ENCODE measurements at places on chromosomes 16 and 17.

GRCh38 chr17:66691644-66692420 lies 143.1 kb upstream of the CACNG5 start:
- DNase-seq: peak; percentile 87
- H3K4me3 ChIP-seq: no peak overlapping the region
- H3K27ac ChIP-seq: no peak overlapping the region
- H3K27me3 ChIP-seq: no peaks in the 10 kb centered on the region

DNA sequence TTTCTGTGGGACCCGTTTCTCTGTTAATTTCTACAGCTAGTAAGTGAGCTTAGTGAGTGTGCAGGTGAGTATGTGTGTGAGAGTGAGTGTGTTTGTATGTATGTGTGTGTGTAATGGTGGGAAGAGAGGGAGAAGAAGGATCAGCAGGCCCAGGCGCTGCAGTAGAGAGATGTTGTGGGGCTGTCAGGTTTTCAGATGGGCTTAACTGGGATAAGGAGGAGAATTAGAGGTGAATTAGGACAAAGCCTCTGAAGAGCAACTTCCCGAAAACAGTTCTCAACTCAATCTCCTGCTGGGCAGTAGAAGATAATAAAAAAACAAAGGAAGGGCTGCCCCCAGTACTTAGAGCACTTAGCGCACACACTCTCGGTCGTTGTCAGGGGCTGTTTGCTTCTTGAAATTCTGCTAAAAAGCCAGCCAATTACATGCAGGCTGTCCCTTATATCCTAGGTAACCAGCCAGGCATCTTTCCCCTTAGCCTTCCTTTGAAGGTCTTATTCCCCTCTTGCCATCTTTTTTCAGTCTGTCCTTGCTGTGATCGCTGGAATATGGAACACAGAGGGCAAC lies 63.4 kb downstream of the CLEC16A start:
- no peak overlapping the region for H3K27ac ChIP-seq
- peaks cover 3% of the 10 kb centered on the region for H3K36me3 ChIP-seq
- peaks cover 23% of the 10 kb centered on the region for H3K4me1 ChIP-seq
- no peak for DNase-seq
- no peaks in the 10 kb centered on the region for H3K27me3 ChIP-seq

DNA sequence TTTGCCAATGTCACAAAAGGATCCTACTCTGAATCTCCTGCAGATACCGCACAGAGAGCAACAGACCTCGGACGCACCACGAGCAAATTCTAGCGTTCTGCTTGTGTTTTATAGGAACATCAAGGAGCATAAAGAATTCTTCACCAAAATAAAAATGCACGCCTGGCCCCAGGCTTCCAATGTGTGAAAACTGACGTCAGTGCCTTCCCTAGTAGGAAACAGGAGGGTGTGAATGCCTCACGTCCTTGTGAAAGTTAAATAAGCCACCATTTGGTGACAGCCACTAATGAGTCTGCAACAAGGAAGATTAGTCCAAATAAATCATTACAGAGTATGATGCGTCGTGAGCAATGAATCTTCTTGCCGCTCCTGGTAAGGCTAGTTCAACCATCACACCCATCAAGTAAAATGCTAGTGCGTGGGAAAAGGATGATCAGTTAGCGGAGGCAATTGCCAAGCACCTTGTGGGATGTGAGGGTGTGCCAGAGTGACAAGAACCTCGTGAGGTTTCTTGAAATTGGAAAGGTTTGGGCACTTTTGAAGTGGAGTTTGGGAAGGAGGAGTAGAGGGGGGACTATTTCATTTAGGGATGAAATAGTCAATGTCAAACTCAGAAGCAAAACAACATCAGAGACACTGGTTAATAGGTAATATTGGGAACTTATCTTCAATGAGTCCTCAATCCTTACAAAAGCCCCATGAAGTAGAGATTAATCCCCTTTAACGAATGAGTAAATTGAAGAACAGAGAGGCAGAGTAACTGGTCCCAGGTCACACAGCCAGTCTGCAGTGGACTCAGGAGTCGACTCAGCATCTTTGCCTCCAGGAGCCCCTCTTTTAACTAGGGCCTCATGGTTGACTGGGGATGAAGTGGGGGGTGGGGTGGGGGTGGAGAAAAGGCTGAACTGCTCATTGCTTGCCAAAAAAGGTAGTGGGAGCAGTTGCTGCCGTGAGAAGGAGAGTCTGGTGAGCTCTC lies 238.8 kb downstream of the SLC39A11 start:
- DNase-seq: no peak
- H3K4me1 ChIP-seq: no peaks in the 10 kb centered on the region
- H3K4me3 ChIP-seq: no peak overlapping the region
- H3K36me3 ChIP-seq: no peaks in the 10 kb centered on the region
- H3K27ac ChIP-seq: no peak overlapping the region

DNA sequence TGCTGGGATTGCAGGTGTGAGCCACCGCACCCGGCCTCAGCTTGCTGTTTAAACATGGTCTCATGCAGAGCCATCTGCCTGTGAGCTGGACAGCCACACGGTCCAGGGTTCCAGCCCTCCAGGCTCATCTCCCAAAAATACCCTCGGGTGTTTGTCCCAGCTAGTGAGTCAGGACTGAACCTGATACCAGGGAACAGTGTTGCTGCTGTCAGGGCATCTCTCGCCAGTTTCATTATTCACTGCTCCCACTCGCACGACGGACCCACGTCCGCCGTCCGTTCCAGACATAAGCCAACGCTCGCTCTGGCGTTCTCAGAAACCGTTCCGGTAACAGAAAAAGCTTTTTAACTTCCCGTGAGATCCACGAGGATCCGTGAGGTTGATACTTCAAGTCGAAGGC lies 77.6 kb downstream of the NXN start:
- no peak overlapping the region for H3K4me3 ChIP-seq
- no peaks in the 10 kb centered on the region for H3K36me3 ChIP-seq
- H3K27ac ChIP-seq: peak overlapping the region; percentile 27
- H3K4me1 ChIP-seq: peaks cover 17% of the 10 kb centered on the region

DNA sequence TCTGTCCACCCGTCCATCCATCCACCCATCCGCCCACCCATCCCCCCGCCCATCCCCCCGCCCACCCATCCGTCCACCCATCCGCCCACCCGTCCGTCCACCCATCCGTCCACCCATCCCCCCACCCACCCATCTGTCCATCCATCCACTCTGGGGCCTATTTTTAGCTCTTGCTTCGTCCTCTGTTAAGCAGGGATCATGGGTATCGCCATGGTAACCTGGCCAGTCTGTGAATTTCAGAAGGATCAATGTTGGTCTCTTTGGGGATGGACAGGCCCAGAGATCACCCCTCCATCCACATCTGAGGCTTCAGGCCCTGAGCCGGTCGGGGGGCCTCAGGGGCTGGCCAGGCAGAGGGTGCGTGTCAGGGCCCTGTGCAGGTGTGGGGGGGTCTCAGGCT lies 15.2 kb upstream of the DPEP1 start:
- peaks cover 3% of the 10 kb centered on the region for H3K36me3 ChIP-seq
- peaks cover 12% of the 10 kb centered on the region for H3K4me1 ChIP-seq
- no peak overlapping the region for H3K4me3 ChIP-seq
- no peak overlapping the region for H3K27ac ChIP-seq
- peak; percentile 57 for DNase-seq
- no peaks in the 10 kb centered on the region for H3K27me3 ChIP-seq

- H3K27me3 ChIP-seq: peaks cover 8% of the 10 kb centered on the region
- no peaks in the 10 kb centered on the region for H3K36me3 ChIP-seq
- DNase-seq: peak; percentile 48
- no peak overlapping the region for H3K4me3 ChIP-seq
Measured at GRCh38 chr17:76816590-76817135, 51.5 kb upstream of the MGAT5B start.

- no peak for DNase-seq
- peaks cover 4% of the 10 kb centered on the region for H3K4me1 ChIP-seq
- no peak overlapping the region for H3K4me3 ChIP-seq
Measured at GRCh38 chr17:4898927-4899326, 409 bp upstream of the C17orf107 start.

DNA sequence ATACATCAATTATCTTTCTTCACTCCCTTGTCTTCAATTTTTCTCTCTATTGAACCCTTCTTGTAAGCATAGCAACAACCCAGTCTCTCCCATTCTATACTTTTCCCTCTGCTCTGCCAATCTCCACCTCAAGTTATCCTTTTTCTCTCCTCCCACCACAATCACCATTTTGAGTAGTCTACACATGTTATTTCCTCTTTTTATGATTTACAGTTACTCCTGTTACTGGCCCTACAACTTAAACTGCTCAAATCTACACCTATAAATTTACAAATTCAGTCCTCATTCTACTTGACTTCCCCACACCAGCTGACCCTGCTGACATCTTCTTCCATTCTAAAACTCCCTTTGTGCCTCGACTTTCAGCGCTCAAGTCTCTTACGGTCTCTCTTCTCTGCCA lies 84.6 kb downstream of the SPAG9 start:
- H3K27ac ChIP-seq: no peak overlapping the region
- no peaks in the 10 kb centered on the region for H3K36me3 ChIP-seq
- no peaks in the 10 kb centered on the region for H3K4me1 ChIP-seq
- H3K4me3 ChIP-seq: no peak overlapping the region
- H3K27me3 ChIP-seq: no peaks in the 10 kb centered on the region

GRCh38 chr17:55794725-55795482 lies 44.1 kb downstream of the PCTP start:
- H3K27me3 ChIP-seq: no peaks in the 10 kb centered on the region
- H3K4me1 ChIP-seq: no peaks in the 10 kb centered on the region
- H3K36me3 ChIP-seq: no peaks in the 10 kb centered on the region
- H3K27ac ChIP-seq: no peak overlapping the region

DNA sequence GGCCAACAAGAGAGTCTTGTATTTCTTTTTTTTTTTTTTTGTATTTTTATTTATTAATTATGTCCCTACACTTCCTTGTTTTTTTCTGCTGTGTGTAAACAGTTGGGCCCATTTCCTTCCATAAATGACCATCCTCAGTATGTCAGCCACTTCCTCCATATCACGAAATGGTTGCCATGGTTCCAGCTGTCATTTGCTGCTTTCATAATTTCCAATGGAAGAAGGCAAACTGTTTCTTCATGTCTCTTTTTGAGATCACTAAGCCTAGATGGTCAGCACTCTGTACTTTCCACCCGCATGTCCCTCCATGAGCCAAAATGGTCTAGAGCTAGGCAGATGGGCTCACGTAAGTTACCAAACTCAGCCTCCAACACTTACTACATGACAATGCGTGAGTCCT lies 133.5 kb upstream of the FOXF1 start:
- peaks cover 19% of the 10 kb centered on the region for H3K4me1 ChIP-seq
- H3K4me3 ChIP-seq: no peak overlapping the region
- H3K27ac ChIP-seq: no peak overlapping the region
- no peaks in the 10 kb centered on the region for H3K27me3 ChIP-seq

- no peak overlapping the region for H3K27ac ChIP-seq
- H3K4me1 ChIP-seq: no peaks in the 10 kb centered on the region
- H3K36me3 ChIP-seq: no peaks in the 10 kb centered on the region
Measured at GRCh38 chr17:79812353-79813258, 15.7 kb upstream of the CBX8 start.

- no peaks in the 10 kb centered on the region for H3K27me3 ChIP-seq
- H3K36me3 ChIP-seq: no peaks in the 10 kb centered on the region
- H3K27ac ChIP-seq: no peak overlapping the region
- no peak overlapping the region for H3K4me3 ChIP-seq
Measured at GRCh38 chr17:33202021-33202420, 91.1 kb downstream of the ASIC2 start.

DNA sequence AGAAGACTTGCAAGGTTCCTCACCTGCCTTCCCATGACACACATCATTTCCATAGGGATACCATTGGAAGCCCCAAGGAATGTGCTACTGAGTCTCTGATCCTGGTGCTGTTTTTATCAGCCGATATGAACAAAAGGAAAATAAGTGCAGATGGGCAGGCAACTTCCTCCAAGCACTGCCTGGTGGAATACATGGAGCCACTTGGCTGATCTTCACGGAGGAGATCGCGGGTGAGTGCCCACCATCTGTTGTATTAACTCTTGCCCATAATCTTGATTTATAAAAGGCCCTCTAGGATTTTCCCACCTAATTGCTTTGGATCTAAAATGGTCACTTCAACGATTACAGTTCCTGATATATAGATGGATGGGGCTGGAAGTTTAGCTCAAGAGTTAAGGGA lies 24.7 kb upstream of the CDRT15 start:
- no peak overlapping the region for H3K4me3 ChIP-seq
- no peaks in the 10 kb centered on the region for H3K4me1 ChIP-seq
- H3K27ac ChIP-seq: no peak overlapping the region
- no peaks in the 10 kb centered on the region for H3K27me3 ChIP-seq
- no peaks in the 10 kb centered on the region for H3K36me3 ChIP-seq
- DNase-seq: no peak

GRCh38 chr16:69350536-69351133 lies 951 bp downstream of the TMED6 start:
- no peak for DNase-seq
- H3K27me3 ChIP-seq: no peaks in the 10 kb centered on the region
- H3K36me3 ChIP-seq: peaks cover 5% of the 10 kb centered on the region
- no peaks in the 10 kb centered on the region for H3K4me1 ChIP-seq

- no peaks in the 10 kb centered on the region for H3K4me1 ChIP-seq
- no peak for DNase-seq
- no peaks in the 10 kb centered on the region for H3K27me3 ChIP-seq
- H3K4me3 ChIP-seq: no peak overlapping the region
- H3K27ac ChIP-seq: no peak overlapping the region
Measured at GRCh38 chr17:72772331-72772821, 320.1 kb downstream of the SLC39A11 start.

- H3K4me1 ChIP-seq: no peaks in the 10 kb centered on the region
- H3K4me3 ChIP-seq: no peak overlapping the region
- no peaks in the 10 kb centered on the region for H3K27me3 ChIP-seq
- no peak for DNase-seq
- H3K36me3 ChIP-seq: no peaks in the 10 kb centered on the region
- H3K27ac ChIP-seq: no peak overlapping the region
Measured at GRCh38 chr16:23920899-23921298, 85.1 kb downstream of the PRKCB start.

- H3K36me3 ChIP-seq: no peaks in the 10 kb centered on the region
- H3K4me1 ChIP-seq: peaks cover 58% of the 10 kb centered on the region
Measured at GRCh38 chr17:2240541-2240940, 63.0 kb downstream of the SMG6 start.

GRCh38 chr16:4624827-4625559 lies 367 bp downstream of the MGRN1 start:
- H3K27me3 ChIP-seq: no peaks in the 10 kb centered on the region
- peaks cover 5% of the 10 kb centered on the region for H3K4me1 ChIP-seq
- peak overlapping the region; percentile 90 for H3K4me3 ChIP-seq
- H3K27ac ChIP-seq: peak overlapping the region; percentile 97

DNA sequence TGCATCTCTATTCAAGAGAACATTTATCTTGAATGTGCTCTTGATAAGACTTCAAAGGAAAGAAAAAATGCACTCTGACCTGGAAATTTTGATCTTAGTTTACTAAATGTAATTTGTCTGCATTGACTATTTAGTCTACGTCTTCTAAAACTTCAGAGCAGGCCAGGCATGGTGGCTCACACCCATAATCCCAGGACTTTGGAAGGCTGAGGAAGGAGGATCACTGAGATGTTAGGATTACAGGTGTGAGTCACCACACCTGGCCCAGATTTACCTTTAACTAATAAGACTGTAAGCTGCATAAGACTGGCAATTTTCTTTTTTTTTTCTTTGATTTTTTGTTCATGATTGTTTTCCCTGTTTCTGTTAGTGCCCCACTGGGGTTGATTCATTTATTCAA lies 18.8 kb upstream of the CIITA start:
- H3K27me3 ChIP-seq: no peaks in the 10 kb centered on the region
- DNase-seq: no peak
- no peaks in the 10 kb centered on the region for H3K36me3 ChIP-seq
- H3K27ac ChIP-seq: no peak overlapping the region
- no peaks in the 10 kb centered on the region for H3K4me1 ChIP-seq

- H3K27me3 ChIP-seq: peaks cover 48% of the 10 kb centered on the region
- no peaks in the 10 kb centered on the region for H3K36me3 ChIP-seq
- DNase-seq: no peak
- no peak overlapping the region for H3K4me3 ChIP-seq
- H3K4me1 ChIP-seq: no peaks in the 10 kb centered on the region
- H3K27ac ChIP-seq: no peak overlapping the region
Measured at GRCh38 chr17:47726796-47727703, 6.0 kb upstream of the TBX21 start.

Measured in fibroblast of lung (primary cell).